ENCODE measurements at places on chromosomes 11 and 22.

DNA sequence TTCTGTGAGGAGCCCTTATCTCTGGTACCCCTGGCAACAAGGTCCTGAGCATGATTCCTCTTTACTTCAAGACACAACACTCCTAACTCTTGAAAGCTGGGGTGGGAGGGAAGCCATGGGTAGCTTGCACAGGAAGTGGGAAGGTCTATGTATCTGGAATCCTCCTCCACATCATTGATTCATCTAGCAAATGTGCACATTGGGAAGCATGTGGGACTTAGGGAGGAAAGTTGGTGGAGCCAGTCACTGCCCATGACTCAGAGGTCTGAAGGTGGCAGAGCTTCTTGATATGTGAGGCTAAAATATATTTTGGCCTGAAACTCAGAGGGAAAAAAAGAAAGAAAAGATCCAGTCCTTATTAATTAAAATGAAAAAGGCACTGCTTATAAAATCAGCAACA is 1000.9 kb downstream of the DLG2 start:
- no peak for DNase-seq

DNA sequence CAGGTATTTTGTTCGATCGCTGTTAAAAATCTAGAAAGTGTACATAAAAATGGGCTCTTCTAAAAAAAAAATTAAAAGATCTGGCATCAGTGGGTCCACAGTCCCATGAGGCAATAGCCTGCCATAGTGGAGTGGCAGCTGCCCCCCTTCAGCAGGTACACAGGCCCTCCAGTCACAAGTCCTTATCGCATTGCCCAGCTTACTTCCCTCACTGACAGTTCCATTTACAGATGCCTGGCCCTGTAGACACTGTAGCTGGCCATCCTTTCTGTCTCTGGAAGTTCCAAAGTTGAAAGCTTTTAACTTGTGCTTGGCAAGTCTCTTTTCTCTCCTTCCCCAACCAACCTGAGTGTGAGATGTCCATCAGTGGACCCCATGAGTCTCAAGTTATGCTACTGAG is 11.4 kb downstream of the ZNRF3 start:
- no peak for DNase-seq

DNA sequence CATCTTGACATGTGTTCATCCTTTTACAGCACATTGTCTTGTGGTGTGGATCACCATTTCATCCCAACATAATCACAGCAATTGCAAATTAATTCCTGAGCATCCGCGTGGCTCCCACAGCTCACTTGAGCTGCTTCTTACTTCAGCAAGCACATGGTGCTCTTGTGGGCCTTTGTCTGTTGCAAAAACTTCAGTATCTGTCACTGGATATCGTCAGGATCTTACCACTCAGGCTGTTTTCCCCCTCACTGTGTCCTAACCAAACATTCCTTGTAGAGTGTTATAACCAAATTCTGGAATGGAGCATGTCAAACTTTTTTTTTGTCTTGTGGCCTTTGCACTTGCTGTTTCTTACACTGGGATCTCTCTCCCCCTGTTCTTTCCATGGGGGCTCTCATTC is 683.1 kb upstream of the ARHGAP42 start:
- DNase-seq, result no peak

GRCh38 chr22:22856364-22856763 is 31.3 kb upstream of the IGLL5 start:
- DNase-seq, result no peak

DNA sequence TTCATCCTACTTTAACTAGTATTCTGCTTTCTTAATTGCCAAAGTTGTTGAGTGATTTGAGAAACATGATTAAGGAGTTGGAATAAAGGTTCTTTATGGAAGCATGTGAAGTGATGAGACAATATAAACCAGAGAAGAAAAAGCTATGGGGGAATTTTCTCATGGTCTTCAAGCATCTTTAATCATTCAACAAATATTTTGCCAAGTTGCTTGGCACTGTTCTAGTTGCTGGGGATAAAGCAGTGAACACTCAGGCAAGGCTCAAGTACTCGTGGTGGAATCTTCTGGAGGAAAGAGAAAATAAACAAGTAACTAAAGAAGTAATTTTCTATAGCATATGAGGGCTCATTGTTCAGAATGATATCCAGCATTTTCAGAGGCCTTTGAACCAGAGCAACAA is 9.2 kb upstream of the PIWIL4 start:
- DNase-seq, result no peak

DNA sequence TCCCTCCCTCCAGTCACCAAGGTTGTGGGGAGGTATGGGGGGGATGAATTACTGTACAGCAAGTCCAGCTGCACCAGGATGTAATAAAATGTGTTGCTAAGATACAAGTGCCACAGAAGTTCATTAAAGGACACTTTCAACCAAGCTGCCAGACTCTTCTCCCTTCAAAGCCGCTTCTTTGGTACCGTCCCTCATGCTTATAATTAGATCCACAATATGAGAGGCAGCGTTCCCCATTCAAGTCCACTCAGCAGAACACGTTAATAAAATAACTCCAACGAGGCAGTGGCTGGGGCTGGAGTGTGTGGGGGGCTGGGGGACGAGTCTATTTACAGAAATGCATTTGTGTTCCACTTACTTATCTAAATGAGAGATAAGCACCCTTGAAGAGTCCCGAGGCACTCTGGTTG is 14.7 kb downstream of the PHF21B start:
- DNase-seq, result no peak

- DNase-seq, result no peak
Observed at GRCh38 chr11:47881145-47881544, 33.0 kb upstream of the NUP160 start.

- no peak for DNase-seq
Observed at GRCh38 chr11:118497831-118498230, 29.4 kb upstream of the TTC36 start.

- DNase-seq, result no peak
Observed at GRCh38 chr22:17403906-17404305, 34.6 kb downstream of the CECR2 start.

DNA sequence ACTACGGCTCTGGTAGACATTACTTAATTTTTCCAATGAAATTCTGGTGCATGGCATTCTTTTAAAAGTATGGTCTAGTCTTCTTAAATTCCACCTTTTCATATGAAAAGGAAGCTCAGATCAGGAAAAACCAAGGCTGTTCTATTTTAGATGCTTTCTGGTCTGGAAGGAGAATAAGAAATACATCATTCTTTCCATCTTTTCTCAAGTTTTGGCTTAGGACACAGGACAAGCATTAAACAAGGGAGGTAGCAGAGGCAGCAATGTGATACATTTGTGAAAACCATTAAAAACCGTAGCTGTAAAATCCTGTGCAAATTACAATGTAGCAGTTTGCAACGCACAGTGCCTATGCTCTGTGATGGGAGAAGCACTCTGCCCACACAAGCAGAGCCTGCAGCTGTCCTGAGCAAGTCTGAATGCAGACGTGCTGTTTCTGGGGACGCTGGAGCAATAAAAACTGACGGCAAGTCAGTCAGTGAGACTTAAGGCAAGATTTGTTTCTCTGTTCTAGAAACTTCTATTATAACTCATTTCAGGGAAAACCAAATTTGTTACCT is 23.7 kb downstream of the NAP1L4 start:
- no peak for DNase-seq

DNA sequence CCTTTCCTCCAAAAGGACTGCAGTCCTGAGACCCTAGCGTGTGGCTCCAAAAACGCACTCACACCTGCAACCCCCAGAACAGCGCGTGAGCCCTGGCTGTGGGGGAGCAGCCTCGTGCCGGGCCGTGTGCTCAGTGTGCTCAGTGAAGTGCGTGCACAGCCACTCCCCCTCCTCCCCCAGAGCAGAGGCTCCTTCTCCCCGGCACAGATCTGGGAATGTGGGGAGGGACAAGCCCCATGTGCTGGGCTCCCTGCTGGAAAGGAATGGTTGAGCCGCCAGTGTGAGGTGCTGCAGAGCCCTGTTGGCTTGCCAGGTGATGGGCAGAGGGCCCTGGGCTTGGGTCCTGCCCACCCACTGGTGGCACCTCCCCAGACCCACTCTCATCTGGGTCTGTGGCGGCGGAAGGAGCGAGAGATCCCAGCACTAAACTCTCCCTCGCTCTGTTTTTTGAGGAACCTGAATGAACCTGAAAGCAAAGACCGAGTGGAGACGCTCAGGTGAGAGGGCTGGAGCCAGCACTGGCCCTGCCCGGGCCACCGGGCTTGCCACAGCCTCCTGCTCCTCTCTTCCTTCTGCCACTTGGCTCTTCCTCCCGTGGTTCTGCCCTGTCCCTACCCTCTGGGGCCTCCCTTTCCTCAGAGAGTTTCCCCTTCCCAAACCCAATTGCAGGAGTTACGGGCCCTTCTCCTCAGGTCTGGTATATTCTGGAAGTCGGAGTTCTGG is 9.0 kb downstream of the RCOR2 start:
- no peak for DNase-seq

GRCh38 chr11:69380451-69380901 is 86.5 kb downstream of the MYEOV start:
- no peak for DNase-seq

DNA sequence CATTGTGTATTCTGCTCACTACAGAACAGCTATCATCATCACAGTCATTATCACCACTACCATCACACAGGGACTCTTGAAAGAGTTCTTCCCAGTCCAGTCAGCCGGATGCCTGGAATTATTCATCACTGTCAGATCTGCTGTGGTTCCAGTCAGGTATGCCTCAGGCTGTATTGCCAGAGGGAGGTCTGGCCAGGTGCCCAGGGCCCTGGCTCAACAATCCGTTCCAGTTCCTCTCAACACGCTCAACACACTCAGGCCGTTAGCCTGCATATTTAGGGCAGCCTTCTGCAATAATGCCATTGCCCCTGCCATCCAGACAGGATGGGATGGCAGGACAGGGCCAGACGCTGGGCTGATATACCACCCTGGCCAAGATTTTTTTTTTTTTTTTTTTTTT is 28.6 kb upstream of the RASL10A start:
- DNase-seq, result no peak

- no peak for DNase-seq
Observed at GRCh38 chr11:19419021-19419750, 178.4 kb upstream of the E2F8 start.

DNA sequence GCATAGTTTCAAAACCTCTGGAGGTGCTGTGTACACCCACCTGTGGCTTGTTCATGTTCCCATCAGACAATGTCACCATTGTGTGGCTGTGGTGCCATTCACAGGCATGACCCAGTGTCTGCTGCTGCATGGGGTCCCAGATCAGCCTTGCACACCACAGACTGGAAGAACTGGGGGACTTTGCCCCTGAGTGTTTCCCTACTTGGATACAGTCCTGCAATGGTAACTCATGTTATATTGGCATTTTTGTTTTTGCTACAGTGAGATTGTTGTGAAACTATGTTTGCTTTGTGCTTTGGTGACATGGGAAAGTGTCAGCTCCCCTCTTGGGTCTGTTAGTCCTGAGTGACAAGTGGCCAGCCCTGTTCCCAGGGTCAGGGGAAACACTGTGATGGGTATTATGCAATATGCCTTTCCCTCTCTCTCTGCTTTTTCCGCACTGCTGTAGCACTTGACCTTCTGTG is 108.8 kb downstream of the NAV2 start:
- no peak for DNase-seq

Measured in forelimb muscle (tissue), 1 donor.